WERI-Rb-1 (cell line): ENCODE measurements at places on chromosomes 5 and 9.
A peak's percentile ranks its signal among the peaks of the same experiment; 100 is the strongest.

GRCh38 chr5:14190194-14191164 lies 47.3 kb downstream of the TRIO start:
- no peak for DNase-seq

DNA sequence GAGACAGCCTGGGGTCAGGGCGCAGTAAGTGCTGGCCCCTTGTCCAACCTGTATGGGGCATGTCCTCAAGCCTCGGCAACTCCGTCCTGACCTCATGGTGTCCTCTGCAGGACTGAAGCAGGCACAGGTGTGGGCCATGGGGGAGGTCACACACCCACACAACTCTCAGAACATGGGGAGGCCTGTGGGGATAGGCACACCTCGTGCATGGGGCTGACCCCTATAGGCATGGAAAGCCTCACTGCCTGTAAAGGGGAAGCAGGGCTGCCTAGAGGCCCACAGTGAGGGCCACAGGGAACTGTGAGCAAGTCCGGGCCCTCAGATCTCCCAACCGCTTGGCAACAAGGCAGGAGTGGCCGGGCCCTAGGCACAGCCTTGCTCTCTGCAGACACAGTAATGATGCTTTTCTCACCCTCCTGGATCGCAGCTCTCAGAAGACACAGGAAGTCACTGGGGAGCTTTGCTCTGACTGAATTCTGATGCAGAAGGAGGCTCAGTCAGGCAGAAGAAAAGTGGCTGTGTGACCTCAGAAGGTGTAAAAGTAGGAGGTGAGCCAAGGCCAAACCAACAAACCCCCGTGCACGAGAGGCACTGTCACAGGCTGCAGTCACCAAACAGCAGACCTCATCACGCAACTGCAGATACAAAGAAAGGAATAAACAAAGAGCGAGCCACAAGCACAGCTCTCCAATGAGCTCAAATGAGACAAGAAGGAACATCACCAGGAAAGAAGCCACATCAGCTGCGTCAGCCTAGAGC lies 5.4 kb downstream of the IPPK start:
- no peak for DNase-seq

GRCh38 chr9:124239249-124240073 lies 18.3 kb upstream of the NEK6 start:
- DNase-seq: no peak

DNA sequence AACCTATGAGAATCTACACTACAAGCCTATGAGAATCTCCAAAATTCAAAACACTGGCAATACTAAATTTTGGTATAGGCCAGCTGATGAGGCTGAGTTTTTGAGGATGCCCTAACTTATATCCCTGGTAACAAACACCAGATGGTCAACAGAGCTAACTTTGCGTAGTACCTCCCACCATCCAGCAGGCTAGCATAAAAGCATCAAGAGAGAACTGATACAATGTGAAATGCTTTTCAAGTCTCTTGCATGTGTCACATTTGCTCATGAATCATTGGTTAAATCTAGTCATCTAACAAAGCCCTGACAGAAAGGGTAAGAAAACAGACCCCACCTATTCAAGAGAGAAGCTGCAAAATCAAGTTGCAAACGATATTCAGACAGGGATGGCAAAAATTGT lies 1609.7 kb upstream of the CDH9 start:
- DNase-seq: peak; percentile 12

- DNase-seq: no peak
Observed at GRCh38 chr9:13082796-13083195, 196.7 kb downstream of the MPDZ start.

- no peak for DNase-seq
Observed at GRCh38 chr5:56108246-56108645, 113.5 kb upstream of the IL6ST start.

- DNase-seq: no peak
Observed at GRCh38 chr5:143406408-143406807, 2.9 kb upstream of the NR3C1 start.

GRCh38 chr5:74326571-74327338 lies 313.8 kb downstream of the ENC1 start:
- DNase-seq: no peak

GRCh38 chr5:169666365-169666764 lies 29.3 kb downstream of the DOCK2 start:
- no peak for DNase-seq

DNA sequence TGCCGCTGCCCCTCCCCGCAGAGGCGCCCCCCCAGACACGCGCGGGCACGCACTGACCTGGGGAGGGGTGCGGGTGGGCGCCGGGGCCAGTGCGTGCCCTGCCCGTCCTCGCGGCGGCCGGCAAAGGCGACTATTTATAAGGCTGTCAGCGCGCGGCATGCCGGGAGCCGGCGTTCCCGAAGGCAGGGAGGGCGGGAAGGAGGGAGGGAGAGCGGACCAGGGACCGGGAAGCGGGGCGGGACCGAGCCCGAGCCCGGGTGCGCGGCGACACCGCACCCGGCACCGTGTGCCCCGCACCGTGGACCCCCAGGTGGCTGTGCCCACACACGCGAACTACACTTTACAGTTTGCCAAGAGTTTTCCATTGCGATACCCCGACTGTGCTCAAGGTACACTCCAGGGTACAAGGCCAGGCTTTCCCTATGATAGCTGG lies at the start of gene AK1:
TSS of gene AK1 (minus strand) at position 110 of the 433 bp plus-strand sequence. CDS start 3,058 bp downstream, outside the sequence.
- peak; percentile 91 for DNase-seq

GRCh38 chr9:116243708-116244107 lies 90.1 kb downstream of the PAPPA start:
- no peak for DNase-seq

- DNase-seq: no peak
Observed at GRCh38 chr5:98402130-98402529, 371.3 kb upstream of the RGMB start.
